HL-60 (cell line): ENCODE measurements at places on chromosomes 4 and X.

GRCh38 chr4:185182239-185182638 lies 21.6 kb downstream of the CFAP97 start:
- DNase-seq, result no peak

- DNase-seq, result peak; percentile 63
Observed at GRCh38 chr4:38791010-38791409, 8.2 kb upstream of the TLR10 start.

DNA sequence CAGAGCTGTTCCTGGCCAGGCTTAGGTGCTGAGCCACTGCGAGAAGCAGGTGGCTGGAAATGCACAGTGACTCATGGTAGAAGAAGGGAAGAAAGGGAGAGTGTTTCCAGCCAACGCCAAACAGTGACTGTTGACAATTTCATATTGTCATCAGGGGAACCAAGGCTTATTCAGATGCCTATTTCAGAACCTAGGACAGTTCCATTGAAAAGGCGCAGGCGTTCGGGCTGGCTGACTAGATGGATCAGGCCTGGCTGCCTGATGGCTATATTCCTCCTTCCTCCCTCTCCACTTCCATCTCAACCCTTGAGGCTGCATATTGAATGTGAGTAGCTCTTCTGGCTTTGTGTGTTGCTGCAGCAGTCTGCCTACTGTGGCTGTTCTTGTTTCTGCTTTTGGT lies 73.0 kb upstream of the FRMPD4 start:
- no peak for DNase-seq

GRCh38 chr4:128427832-128428366 lies 140.3 kb upstream of the PGRMC2 start:
- DNase-seq, result peak; percentile 11

DNA sequence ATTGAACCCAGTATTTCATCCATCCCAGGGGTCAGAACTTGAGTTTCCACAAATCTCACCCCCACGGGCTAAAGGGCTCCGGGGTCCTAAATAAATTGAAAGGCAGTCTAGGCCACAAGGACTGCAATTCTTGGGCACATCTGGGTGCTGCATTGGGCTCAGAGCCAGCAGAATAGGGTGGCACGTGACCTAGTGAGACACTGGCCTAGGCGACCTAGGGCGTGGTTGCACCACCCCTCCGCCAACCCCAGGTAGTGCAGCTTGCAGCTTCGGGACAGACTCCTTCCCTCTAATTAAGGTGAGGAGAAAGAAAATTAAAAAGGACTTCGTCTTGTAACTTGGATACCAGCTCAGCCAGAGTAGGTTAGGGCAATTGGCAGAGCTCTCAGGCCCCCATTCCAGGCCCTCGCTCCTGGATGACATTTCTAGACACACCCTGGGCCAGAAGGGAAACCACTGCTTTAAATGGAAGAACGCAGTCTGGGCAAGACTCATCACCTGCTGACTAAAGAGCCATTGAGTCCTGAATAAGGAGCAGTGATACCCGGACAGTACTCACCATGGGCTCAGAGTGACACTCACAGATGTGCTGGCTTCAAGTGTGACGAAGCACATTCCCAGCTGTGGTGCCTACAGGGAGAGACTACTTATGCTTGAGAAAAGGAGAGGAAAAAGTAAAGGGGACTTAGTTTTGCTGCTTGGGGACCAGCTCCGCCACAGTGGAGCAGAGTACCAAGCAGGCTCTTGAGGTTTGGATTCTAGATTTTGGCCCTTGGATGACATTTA lies 735.4 kb downstream of the FSTL5 start:
- no peak for DNase-seq

- no peak for DNase-seq
Observed at GRCh38 chr4:137370206-137370633, 162.1 kb downstream of the PCDH18 start.

DNA sequence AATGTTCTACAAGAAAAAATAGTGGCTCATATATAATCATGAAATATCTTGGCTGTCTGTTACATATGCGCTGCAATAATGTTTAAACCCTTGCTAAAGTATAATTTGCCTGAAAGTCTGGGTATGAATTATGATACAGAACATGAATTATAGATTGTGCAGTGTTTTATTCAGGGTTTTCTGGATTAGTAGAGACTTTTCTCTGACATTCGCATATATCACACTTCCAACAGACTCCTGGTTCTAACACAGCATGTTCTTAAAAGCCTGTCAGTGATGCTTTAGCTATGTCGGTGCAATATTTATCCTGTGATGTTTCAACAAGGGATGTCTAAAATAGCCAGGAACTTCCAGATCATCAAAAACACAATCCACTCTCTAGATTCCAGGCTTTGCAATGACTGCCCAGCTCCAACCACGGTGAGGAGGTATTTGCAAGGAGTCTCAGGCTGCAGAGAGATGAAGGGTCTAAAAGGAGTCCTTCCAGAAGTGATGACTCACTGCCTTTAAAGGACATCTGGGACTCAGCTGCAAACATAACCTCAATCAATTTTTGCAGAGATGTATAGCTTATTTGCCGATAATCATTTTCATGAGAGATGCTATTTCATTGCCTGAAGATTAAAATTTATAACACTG lies 69.4 kb downstream of the RWDD4 start:
- DNase-seq, result no peak

DNA sequence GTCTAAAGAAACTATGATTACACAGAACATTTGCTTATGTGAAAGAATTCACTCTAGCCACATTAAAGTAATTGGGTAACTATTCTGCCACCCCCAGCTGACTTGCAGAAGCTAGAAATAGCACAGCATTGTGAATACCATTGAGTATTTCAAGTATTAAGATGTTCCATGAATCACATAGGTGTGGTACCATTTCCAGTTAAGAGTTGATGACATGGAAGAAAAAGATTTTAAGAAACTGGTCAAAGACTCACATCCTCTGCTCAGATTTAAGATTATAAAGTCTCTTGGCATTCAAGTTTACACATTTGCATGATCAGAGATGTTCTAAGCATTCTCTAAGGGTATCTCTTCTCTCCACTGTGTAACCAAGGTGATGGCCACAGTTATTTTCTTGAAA lies 287.5 kb downstream of the CAMK2D start:
- no peak for DNase-seq

GRCh38 chr4:143023239-143023918 lies 161.3 kb upstream of the USP38 start:
- DNase-seq, result no peak

DNA sequence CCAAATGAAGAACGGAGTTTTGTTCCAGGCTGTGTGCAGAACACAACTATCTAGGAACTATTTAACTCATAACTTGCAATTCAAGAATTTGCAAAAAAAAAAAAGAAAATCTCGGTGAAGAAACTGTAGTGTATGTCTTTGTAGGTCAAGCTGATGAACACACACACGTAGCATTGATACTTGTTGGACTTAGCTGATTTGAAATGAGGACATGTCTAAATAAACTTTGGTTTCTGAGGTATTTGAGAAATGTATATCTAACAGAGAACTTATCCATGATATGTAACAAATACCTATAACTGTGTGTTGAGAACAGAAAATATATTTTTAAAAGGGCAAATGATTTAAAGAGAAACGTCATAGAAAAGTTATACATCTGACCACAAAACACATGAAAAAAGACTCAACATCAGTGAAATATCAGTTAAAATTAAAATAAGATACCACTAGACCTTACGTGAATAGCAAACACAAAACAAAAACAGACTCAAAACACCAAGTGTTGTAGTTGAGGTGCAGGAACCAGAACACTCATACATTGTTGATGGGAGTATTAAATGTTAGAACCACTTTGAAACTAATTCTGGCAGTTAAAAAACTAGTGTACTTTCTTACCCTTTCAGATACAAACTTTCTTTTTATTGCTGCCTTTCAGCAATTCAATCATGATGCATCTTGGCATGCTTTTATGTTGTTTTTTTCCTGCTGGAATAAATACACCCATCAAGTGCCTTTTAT lies 1535.8 kb upstream of the PCDH10 start:
- no peak for DNase-seq

DNA sequence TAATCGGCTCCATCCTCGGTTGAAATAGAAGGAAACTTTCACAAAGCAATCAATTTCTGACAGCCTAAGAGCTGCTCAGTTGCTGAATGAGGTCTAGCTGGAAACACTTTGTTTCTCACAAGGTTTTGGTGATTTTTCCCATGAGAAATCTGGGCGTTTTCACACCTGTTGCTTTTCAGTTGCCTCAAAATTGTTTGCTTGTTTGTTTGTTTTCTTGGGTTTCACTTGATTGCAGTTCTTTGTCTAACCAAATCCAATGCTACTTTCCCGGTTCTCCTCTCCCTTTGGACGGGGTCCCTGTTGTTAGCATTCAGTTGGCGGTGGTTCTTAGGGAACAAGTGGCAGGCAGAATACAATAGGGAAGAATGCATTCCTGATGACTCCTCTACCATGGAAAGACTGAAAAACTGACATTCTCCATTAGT lies 135.5 kb downstream of the PALLD start:
- no peak for DNase-seq

DNA sequence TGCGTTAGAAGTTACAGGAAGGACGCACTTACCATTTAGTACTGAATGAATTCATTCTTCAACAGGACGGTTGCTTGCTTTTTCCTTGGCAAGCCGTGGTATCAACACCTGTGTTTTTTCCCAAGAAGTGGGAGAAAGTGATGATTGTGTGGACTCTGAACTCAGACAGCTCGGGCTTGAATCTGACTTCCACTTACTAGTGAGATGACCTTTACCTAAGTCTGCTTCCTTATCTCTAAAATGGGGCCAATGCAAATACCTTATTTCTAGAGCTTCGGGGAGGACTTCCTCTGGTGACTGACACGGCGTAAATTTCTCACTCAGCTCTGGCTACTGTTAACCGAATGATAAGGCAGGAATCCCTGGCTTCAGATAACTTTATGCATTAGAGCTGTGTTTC lies 146.8 kb upstream of the RBPJ start:
- DNase-seq, result no peak

DNA sequence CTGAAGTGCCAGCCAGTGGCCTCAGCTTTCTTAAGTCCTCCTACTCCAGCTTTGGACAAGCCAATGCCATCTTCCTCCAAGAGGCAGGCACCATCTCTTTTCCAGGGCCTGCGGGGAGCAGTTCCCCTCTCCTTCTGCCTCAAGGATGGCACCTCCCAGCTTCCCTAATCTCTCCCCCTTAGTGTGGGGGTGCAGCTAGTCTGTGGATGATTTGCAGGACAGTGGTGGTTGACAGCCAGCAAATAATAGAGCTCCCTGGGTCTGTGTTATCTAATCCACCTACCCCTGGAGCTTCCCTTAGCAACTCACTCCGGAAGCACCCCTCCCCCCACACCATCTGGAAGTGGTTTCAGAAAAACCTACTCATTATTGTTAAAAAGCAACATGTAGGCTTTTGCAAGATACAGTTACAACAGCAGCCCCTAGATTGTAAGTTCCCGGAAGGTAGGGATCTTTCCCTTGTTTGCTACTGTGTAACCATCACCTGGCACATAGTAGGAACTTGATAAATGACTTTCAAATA lies 247.1 kb downstream of the BCOR start:
- DNase-seq, result peak; percentile 89

DNA sequence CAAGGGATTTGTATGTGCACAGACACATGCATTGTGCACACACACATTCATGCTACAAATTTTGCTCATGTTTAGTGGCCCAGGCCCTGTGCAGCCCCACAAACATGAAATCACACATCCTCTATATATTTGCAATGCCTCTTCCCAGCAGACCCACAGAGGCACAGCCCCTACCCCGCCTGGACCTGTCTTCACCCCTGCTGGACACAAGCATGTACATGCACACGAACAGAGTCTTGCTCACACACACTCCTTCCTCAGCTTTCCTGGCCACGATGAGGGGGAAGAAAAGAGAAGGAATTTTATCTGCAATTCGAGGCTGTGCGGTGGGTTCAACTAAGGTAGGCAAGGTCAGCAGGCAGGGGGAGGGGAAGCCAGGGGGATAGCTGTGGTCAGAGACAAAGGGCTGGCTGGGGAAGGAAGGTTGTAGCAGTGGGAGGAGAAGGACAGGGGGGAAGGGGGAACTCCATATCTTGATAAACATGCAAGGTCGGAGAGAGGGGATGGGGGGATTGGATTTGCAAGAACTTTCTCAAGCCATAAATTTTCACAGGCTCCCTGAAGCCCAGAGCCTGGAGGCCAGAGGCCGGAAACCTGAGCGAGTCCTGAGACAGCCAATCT lies 156.4 kb downstream of the EFNB1 start:
- DNase-seq, result no peak

DNA sequence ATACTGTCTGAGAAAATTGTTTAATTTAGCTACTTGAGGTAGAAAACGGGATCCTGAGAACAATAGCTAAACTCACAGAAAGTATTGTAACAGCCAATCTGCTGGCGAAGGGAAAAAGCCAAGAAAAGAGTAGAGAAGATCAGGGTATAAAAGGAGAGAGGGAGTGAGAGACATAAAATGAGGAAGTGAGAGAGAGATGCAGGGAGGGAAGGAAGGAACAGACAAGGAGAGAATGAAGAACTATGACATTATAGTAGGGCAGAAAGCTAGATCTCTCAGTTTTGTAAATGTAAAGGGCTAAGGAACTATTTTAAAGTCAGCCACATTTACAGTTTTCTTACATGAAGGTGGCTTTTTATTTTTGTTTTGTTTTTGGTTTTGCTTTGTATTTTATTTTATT lies 1.6 kb upstream of the GIMD1 start:
- DNase-seq, result no peak

DNA sequence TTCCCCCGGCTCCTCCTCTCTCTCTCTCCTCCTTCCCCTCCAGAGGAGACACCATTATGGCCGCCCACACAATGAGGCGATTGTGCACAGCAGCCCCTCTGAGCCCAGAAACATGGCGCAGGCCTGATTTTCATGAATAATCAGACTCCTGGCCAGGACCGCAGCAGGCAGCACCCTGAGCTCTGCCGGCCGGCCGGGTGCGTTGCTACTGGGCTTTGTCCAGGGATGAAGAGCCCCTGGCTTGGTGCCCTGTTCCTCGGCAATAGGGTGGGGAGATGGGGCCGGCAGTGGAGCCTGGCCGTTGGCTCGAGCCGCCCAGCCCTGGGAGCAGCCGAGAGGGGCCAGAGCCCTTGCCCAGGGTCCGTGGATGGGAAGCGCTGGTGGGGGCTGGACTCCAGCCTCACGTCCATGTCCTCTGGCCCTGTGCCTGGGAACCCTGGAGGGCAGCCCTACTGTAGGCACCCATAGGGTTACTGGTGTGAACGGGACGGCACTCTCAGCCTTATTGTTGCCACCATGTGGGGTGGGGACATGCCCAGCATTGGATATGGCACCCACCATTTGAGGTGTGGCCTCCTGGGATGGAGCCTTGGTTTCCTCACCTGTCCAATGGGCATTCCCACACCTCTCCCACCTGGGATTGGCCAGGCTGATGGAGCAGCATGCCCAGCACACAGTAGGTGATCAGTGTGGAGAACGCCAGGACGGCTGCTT lies 103.0 kb downstream of the SORCS2 start:
- no peak for DNase-seq

GRCh38 chrX:68695206-68695845 lies 47.9 kb downstream of the STARD8 start:
- no peak for DNase-seq

DNA sequence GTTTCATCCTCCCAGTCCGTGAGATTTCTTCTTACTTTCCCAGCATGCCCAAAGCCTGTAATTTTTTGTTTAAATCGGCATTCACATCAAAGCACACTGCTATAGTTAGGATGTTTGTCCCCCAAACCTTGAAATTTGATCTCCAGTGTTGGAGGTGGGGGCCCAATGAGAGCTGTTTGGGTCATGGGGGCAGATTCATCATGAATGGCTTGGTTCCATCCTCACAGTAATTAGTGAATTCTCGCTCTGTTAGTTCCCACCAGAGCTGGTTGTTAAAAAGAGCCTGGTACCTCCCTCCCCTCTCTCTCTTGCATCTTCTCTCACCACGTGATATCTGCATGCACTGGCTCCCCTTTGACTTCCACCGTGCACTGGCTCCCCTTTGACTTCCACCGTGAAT lies 40.5 kb upstream of the PGRMC2 start:
- no peak for DNase-seq
